ENCODE measurements at places on chromosomes 1 and 21. TPM values are rescaled to one million over a fixed set of nuclear protein-coding genes. Genes with fewer than 3 reads are reported as not detected.

Gene ITLN2
- total RNA-seq = not detected

Gene VHLL
- total RNA-seq = not detected

Gene AKNAD1
- total RNA-seq = not detected

Gene CHI3L1
- total RNA-seq = 1.0 TPM

Gene SH3BGRL3
- 34.7 TPM for total RNA-seq

Gene LIN28A
- total RNA-seq = not detected

DNA sequence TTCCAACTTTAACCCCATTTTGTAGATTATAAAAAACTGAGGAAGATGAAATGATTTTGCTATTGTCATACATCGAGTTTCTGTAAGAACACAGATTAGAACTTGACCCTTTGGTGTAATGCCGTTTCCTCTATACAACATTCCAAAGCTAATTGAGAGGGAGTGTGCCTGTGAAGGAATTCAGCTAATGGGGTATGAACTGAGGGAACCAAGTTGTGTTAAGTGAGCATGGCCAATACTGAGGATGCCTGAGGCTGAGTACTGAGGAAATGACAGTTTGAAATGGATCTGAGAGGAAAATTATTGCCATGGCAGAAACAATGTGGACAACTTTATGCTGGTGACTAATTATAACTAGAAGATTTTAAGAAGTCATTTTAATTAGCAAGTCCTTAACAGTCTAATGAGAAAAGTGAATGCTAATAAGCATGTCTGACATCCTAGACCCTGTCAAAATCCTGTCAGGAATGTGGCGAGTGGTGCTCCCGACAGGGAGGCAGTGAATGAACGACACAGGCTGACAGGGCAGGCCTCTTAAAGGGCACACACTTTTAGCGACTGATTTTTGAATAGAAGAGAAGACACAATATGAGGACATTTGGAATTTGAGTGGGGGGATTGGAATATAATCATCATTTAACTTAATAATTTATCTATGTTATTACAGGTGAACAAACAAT is 262.5 kb downstream of the HLX start:
- no peak for DNase-seq

DNA sequence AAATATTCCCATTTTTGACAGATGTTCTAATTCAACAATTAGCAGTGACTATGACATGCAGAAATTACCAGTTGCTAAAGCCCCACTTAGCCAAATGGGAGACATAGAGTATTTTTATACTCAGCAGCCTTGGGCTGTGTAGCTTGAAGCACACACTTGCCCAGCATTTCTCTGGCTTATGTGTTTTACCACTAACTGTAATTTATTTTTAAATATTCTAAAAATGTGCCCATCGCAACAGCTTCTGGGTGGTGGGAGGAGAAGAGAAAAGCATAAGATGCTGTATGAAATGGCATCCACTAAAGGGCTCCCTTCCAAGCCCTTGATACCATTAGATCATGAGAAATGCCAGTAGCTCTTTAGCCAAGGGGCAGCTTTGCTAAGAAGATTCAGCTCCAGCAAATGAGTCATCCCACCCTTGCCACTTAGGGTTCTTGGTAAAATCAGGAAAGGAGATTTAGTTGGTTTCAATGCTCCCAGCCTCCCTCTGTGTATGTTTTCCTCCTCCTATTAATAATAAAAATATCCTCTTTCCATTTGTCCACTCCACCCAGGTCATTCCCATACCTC is 462.7 kb upstream of the DEPDC1 start:
- DNase-seq = no peak

DNA sequence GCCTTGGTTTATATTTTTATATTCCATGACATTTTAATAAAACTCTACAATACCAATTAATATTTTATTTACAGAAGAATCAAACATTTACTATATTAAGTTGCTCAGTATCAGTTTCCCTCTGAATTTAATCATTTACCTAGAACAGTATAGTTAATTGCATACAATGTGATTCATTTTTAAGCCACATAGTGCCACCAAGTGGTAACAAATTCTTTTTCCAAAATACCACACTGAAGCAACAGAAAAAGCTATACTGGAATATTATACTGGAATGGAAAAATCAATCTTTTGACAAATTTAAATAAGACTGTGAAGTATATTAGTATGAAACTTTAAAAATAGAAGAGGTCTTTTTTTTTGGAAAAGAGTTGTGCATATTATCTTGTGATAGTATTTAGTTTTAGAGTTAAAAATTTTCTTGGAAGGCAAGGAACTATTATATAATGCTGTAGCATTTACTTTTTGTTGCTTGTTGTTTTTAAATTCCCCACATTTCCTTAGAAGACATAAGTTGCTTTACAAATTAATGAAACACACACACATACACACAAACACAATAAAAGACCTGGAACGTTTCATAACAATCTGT is 57.3 kb downstream of the ZNF644 start:
- DNase-seq = no peak

DNA sequence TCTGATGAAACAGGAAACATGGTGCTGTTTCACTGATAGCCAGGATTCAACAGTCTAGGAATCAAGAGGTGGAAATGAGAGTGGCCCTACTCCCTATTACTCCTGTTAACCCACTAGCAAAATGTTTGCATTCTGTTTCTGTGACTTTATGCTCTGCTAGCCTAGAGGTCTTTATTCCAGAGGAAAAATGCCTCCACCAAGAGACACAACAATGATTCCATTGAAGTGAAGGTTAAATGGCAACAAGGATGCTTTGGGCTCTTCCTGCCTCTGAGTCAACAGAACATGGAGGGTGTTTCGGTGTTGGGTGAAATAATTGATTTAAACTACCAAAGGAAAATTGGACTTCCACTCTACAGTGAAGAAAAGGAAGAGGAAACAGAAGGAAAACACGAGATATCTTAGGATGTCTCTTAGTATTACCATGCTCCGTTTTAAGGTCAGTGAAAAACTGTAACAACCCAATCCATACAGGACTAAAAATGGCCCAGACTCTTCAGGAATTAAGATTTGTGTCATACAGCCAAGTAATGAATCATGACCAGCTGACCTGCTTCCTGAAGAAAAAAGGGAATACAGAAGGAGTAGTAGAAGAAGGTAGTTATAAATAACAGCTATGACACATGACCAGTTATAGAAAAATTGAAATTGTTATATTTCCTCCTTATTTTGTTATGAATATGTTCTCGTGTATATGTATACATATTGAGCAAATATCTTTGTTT is 1237.8 kb downstream of the NCAM2 start:
- no peak for DNase-seq

DNA sequence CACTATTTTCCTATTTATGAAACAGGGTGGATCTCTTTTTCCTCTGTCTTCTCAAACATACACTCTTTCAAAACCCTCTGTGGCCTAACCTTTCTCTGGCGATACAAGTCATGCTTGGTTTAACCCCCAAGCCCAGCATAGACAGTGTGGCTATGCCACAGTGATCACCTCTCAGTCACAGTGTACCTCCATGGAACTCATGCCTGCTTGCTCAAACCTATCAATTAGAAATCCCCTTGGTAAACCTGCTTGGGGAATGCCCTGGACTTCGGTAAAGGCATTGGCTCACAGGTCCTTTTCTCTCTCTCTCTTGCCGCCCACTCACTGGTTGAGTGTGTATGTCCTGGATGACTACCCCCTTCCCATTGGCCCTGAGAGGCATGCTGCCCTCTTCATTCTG is 147.5 kb downstream of the CYYR1 start:
- DNase-seq = no peak

- DNase-seq = no peak
These were observed 173.9 kb upstream of the CACYBP start for GRCh38 chr1:174825806-174826205.

DNA sequence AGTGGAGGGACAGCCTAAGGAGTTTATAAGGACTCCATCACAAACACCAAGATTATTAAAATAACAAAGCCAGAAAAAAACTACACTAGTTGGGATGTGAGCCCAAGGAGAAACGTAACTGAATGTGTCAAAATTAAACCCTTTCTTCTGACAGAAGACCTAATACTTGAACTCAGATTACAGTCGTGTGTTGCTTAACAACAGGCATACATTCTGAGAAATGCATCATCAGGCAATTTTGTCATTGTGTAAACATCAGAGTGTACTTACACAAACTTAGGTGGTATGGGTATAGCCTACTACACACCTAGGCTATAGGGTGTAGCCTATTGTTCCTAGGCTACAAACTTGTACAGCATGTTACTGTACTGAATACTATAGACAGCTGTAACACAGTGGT is 23.4 kb downstream of the DSTYK start:
- no peak for DNase-seq

DNA sequence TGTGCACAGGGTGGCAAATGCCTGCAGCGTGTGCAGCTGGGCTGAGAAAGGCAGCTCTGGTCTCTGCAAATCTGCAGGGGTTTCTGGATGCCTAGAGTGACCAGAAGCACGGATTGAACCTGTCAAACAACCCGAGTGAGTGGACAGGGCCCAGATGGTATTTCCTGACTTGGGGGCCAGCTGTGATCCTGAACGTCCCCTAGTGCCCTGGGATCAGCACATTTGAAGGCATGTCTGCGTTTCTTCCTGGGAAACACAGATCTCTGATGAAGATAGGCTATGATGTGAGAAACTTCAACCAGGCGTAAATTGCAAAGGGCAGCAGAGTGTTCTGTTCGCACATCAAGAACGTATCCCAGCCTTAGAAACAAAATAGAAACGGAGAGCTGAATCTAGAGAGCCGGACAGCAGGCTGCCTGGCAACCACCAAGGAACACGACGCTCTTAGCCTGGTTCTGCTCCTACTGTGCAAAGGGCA is 163.1 kb downstream of the KCNJ6 start:
- peak; percentile 38 for DNase-seq

DNA sequence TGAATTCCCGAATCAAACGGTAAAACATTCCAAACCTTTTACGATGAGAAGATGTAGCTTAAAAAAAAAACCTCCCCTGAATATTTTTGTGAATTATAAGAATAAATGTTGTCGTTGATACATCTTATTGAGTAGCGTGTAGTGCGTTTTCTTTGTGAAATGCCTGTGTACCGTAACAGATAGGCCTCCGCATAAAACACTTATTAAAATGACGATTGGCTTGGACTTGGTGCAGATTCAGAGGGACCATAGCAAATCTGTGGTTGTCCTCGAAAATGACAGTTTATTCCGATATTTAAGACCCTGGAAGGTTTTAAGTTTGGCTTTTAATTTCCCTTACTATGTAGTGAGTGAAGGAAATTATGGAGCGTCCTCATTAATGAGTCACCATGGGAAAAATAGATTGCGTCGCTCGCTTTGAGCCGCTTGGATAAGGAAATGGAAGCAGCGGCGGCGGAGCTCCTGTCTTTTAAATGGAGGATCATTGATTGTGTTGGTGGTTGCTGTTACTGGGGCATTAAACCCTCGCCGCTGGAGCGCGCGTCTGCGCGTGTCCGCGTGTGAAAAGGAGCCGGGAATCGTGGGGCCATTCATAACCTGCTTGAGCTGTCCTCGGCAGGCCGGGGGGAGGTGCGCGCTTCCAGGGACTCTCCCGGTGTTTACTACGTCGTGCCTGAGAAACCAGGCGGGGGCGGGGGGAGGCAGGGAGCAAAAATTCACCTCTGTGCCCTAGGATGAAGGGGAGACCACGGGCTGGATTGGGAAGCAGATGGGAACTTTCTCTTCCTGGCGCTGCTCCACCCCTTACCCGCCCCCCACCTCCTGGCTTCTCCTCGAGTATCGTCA is 1.6 kb downstream of the SPEN start:
- peak; percentile 87 for DNase-seq

DNA sequence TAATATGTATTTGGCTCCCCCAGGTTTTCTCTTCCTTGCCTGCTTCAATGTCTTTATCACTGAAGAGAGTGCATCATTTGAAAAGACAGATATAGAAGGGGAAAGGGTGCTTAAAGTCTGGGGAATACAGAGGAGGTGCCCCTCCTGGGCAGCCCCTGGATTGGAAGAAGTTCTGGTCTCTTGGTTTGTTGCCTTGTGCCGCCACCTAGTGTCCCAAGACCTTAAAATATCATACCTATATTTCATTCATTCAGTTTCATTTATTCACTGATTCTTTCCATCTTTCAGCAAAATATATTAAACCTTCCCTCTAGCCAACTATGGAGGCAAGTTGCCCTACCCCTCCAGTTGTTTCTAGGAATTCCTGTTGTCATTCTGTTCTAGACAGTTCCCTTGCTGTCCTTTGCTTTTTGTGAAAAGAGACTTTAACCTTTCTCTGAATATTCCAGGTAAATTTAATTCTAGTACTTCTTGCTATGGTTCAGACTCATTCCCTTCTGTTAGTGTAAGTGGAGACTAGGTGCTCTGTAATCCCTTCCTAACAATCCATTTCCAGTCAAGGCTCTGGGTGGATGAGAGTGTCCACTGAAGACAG is 56.1 kb downstream of the MEF2D start:
- no peak for DNase-seq
